SHP77 treated with DMSO at 0.1 percent for 48 hours (cell line): ENCODE measurements at places on chromosomes 3 and 15.

- no peak for DNase-seq
Measured at GRCh38 chr3:159823780-159824179, 164.9 kb upstream of the IL12A start.

- DNase-seq = no peak
Measured at GRCh38 chr3:142159083-142159740, 9.9 kb upstream of the TFDP2 start.

DNA sequence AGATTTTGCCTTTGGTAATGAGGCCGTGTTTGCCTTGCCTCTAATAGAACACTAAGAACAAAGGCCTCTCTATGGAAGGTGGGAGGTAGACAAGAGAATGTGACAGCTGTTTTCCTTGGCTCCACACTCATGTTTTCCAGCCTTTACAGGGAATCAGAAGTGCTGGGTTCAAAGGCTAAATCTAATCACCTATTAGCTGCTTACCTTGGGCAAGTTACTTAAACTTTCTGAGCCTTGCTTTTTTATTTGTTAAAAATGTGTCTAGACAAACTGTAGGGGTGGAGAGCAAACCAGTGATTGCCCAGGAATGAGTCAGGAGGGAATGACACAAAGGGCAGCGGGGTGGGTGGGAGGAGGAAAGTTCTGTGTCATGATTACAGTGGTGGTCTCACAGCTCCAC lies 179.0 kb downstream of the P3H2 start:
- DNase-seq = no peak

GRCh38 chr3:109643590-109643989 lies 306.2 kb upstream of the DPPA4 start:
- DNase-seq = no peak

GRCh38 chr15:50113187-50113505 lies 5.9 kb downstream of the ATP8B4 start:
- no peak for DNase-seq

- no peak for DNase-seq
Measured at GRCh38 chr3:12727481-12727880, 31.6 kb downstream of the TMEM40 start.

DNA sequence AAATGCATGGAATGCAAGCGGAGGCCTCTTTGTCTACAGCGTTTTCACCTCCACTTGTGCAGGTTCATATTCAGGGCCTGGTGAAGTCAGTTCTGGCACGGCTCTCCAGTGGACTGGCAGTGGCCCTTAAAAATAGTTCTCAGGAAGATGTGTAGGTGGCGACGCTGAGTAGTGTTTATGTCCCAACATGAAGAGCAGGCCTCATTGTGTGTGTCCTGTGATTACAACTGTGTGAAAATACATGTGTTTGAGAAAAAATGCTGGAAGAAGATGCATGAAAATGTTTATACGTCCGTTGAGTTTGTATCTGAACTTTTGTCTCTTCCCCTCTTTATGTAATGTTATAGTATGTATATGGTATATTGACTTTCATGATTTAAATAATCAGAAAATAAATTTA lies 7.2 kb downstream of the LIPC start:
- DNase-seq = no peak

DNA sequence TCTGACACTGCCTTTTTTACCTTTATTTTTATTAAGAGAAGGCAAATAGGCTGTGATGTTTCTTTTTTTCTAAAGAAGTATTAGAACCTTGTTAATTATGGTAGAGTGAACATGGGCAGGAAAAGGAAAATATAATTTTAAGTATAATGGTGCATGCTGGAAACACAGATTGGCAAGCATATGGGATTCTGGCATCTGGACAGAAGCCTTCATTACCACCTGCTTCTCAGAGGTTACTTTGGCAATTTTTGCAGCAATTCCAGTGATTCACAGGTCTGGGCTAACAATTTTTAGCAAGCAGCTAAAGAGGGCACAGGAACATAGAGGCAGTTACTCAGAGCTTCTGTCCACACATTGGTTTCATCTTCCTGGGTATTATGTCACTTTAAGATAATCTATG lies 258.3 kb downstream of the DIPK2A start:
- DNase-seq = no peak

GRCh38 chr3:157442729-157443128 lies 6.1 kb downstream of the PTX3 start:
- DNase-seq = no peak

DNA sequence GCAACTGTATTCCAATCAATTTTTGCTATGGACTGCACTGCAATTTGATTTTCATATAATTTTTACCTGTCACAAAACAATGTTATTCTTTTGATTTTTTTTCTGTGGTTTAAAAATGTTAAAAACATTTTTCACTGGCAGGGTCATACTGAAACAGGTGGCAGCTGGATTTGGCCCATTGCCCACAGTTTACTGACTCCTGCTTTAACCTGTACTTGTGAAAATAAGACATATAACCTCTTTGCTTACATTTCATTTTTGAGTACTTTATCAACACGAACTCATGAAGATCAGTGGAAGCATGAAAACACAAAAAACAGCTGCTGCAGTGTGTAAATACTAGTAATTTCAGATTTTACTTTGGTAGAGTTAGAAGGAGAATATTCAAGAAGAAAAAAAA lies 313.1 kb downstream of the WDR72 start:
- DNase-seq = peak; percentile 7

- no peak for DNase-seq
Measured at GRCh38 chr3:66483006-66483405, 17.8 kb downstream of the LRIG1 start.

GRCh38 chr3:5092018-5092417 lies 30.1 kb upstream of the ARL8B start:
- no peak for DNase-seq

GRCh38 chr15:31387092-31387478 lies 60.5 kb downstream of the KLF13 start:
- no peak for DNase-seq

GRCh38 chr3:169456900-169457299 lies 206.6 kb downstream of the MECOM start:
- no peak for DNase-seq

- DNase-seq = no peak
Measured at GRCh38 chr15:84143753-84144314, 91.7 kb upstream of the GOLGA6L4 start.

DNA sequence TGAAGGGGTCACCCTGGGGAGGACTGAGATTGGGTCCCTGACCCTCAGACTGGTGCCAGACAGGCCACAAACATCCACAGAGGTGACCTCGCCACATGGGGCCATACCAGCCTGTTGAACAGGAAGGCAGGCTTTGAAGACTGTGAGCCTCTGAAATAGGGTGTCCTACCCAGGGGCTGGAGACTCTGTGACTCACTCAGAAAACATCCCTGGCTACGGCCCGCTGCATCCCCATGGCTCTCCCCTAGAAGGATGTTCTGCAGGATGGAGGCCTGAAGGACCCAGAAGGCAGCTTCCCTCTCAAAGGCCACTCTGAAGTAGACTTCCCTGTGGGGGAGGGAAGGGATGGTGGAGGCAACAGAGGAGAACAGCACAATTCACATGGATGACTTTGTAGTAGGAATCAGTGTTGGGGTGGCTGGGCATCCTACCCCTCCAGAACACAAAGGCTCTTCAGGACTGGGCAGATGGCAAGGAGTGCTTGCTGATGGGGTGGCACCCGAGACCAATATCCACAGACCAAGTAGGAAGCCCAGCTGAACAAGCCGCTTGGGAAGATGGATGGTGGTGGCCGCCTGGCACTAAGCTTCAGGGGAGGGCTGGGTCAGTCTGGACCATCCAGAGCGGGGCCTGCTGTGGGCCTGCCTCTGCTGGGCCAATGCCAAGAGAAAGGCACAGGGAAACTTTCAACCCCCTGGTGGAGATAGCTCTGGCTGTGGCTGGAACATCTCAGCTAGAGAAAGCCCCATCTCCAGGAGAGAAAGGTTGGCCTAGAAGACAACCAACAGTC lies 37.6 kb upstream of the DUSP7 start:
- DNase-seq = no peak

- no peak for DNase-seq
Measured at GRCh38 chr3:8882171-8882593, 81.1 kb downstream of the RAD18 start.

- DNase-seq = no peak
Measured at GRCh38 chr3:61808526-61808925, 247.2 kb downstream of the PTPRG start.

DNA sequence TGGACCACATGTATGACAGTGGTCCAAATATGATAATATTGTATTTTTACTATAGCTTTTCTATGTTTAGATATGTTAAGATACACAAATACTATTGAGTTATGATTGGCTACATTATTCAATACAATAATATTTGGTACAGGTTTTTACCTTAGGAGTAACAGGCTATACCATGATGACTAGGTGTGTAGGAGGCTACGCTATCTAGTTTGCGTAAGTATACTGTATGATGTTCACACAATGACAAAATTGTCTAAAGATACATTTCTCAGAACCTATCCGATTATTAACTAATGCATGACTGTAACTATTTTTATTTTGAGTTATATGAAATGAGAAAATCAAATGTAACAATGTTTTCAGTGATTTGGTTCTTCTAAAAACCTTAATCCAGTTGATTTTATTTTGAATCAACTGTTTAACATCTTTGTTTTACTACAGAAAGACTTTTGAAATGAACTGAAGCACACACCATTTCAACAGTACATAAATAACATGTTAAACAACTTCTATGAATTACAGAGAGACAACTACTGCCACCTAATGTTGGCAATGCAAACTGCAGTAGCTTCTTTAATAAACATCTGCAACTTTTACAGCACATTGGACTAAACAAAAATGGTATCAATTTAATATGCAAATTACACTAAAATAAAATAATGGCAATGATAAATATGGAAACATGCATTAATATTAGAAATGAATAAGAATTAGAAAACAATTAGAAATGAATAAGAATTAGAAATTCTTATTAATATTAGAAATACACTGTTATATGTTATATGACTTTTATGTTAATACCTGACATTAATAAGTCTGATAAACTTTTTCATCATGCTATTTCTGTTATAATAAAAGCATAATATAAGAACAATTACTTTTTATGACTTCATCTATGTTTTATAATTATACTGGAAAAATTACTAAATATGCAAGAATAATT lies 255.7 kb downstream of the MBNL1 start:
- no peak for DNase-seq

GRCh38 chr15:74651242-74651741 lies 35.7 kb downstream of the CLK3 start:
- no peak for DNase-seq

- DNase-seq = no peak
Measured at GRCh38 chr3:22977650-22978289, 225.4 kb upstream of the UBE2E2 start.

- peak; percentile 55 for DNase-seq
Measured at GRCh38 chr3:150146991-150147761, 176.5 kb upstream of the PFN2 start.

GRCh38 chr3:124597273-124597672 lies 133.0 kb upstream of the UMPS start:
- DNase-seq = no peak

DNA sequence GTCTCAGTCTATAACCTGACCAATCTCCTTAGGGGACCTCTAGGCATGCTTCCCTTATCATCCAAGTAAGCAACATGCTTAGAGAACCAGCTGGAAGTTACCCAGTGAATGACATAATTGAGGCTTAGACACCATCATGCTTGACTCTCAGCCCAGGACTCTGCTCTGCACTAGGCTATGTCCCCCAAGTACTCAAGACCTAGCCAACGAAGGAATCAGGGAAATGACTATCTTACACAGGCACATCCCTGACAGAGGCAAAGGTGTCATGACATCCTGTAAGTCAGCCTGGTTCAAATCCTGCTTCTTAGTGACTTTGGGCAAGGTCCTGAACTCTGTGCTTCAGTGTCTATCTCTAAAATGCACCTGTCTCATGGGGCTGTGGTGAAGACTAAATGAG lies 24.6 kb upstream of the CELF6 start:
- DNase-seq = no peak
